Esophagus squamous epithelium (tissue), 5 donors: ENCODE measurements at places on chromosomes 2 and 18. TPM values are rescaled to one million over a fixed set of nuclear protein-coding genes. Genes with fewer than 3 reads are reported as not detected.

GRCh38 chr18:13793819-13794218 is 30.1 kb upstream of the MC5R start:
- no peaks in the 10 kb centered on the region for H3K4me1 ChIP-seq
- H3K36me3 ChIP-seq, result no peaks in the 10 kb centered on the region
- H3K27ac ChIP-seq, result no peak overlapping the region
- DNase-seq, result no peak

GRCh38 chr2:105766300-105766866 is 21.7 kb downstream of the NCK2 start:
- DNase-seq, result no peak
- H3K27ac ChIP-seq, result peak overlapping the region; percentile 79
- peaks cover 5% of the 10 kb centered on the region for H3K4me1 ChIP-seq
- no peaks in the 10 kb centered on the region for H3K27me3 ChIP-seq

The NPPC gene
- not detected for total RNA-seq

The MOB1A gene
- 87.9 TPM for total RNA-seq

- no peaks in the 10 kb centered on the region for H3K4me1 ChIP-seq
- DNase-seq, result no peak
- no peaks in the 10 kb centered on the region for H3K36me3 ChIP-seq
- H3K27ac ChIP-seq, result peak overlapping the region; percentile 64
- no peaks in the 10 kb centered on the region for H3K27me3 ChIP-seq
Measured at GRCh38 chr2:149860276-149860921, 272.8 kb upstream of the MMADHC start.

DNA sequence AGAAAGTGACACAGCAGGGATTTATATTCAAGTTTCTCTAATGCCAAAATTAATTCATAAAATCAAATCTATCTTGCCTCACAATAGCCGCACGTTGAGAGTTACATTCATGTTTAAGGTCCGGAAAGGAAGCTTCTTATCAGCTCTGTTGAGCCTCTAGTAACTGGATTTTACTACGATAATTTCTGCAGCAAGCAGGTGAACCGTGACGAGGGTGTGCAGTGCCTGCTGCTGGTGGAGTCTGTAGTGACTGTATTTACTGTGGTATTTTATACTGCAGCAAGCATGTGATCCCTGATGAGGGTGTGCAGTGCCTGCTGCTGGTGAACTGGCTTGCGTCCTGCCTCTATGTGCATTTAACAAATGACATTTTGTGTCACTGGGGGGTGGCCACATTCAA is 120.0 kb downstream of the SNTG2 start:
- DNase-seq, result no peak
- H3K27ac ChIP-seq, result no peak overlapping the region
- no peaks in the 10 kb centered on the region for H3K27me3 ChIP-seq
- no peak overlapping the region for H3K4me3 ChIP-seq

- H3K27ac ChIP-seq, result no peak overlapping the region
- H3K27me3 ChIP-seq, result no peaks in the 10 kb centered on the region
- no peak overlapping the region for H3K4me3 ChIP-seq
- H3K4me1 ChIP-seq, result peaks cover 35% of the 10 kb centered on the region
Measured at GRCh38 chr2:149365931-149366583, 35.7 kb downstream of the LYPD6 start.

The RGPD3 gene
- total RNA-seq, result 0.26 TPM

- no peak overlapping the region for H3K4me3 ChIP-seq
- no peak overlapping the region for H3K27ac ChIP-seq
- H3K4me1 ChIP-seq, result no peaks in the 10 kb centered on the region
- no peaks in the 10 kb centered on the region for H3K27me3 ChIP-seq
Measured at GRCh38 chr2:196565106-196565765, 74.3 kb upstream of the CCDC150 start.

The CHRNG gene
- total RNA-seq, result not detected

The FRZB gene
- not detected for total RNA-seq

The PSTPIP2 gene
- 5.6 TPM for total RNA-seq

The ZFAND2B gene
- 45.4 TPM for total RNA-seq

DNA sequence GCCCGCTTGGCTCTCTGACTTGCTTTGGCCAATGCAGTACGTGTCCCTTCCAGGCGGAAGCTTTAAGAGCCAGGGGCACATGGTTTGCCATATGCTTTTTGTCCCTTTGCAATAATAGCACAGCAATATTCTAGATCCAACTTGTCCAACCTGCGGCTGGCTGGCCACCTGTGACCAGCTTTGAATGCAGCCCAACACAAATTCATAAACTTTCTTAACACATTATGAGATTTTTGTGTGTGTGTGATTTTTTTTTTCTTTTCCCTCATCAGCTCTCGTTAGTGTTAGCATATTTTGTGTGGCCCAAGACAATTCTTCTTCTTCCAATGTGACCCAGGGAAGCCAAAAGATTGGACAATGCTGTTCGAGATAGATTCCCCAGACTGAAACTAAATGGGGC is 119.3 kb upstream of the SIX3 start:
- no peaks in the 10 kb centered on the region for H3K27me3 ChIP-seq
- H3K4me1 ChIP-seq, result no peaks in the 10 kb centered on the region
- no peak overlapping the region for H3K27ac ChIP-seq
- no peaks in the 10 kb centered on the region for H3K36me3 ChIP-seq
- no peak for DNase-seq

The GNAL gene
- 23.4 TPM for total RNA-seq

DNA sequence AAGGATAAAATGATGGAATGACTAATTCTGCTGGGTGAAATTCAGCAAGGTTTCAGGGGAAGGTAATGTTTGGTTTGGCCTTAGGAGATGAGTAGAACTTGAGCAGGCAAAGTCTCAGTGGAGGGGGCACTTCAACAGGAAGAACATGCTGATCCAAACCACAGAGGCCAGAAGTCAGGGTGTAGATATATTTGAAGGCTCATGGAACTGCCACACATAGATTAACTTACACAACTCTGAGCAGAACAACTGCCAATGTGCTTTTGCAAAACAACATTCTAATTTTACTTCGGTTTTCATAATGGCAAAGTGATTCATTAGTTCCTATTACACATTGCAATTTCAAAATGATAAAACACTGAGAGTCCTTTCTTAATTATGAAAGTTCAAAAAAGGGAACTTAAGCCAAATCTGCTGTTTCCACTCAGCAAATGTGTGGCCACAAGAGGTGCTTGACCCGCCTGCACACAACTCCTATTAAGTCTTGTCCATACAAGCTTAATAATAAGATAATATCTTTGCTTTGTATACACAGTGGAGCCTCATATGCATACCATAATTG is 284.8 kb downstream of the MREG start:
- no peak overlapping the region for H3K4me3 ChIP-seq
- DNase-seq, result no peak
- no peaks in the 10 kb centered on the region for H3K27me3 ChIP-seq
- no peaks in the 10 kb centered on the region for H3K36me3 ChIP-seq
- H3K27ac ChIP-seq, result peak overlapping the region; percentile 65

- no peak for DNase-seq
- H3K4me3 ChIP-seq, result no peak overlapping the region
- H3K27ac ChIP-seq, result no peak overlapping the region
- no peaks in the 10 kb centered on the region for H3K4me1 ChIP-seq
Measured at GRCh38 chr2:138335036-138335435, 166.5 kb upstream of the SPOPL start.

The CYP27A1 gene
- total RNA-seq, result 3.5 TPM

- H3K36me3 ChIP-seq, result peaks cover 6% of the 10 kb centered on the region
- peak overlapping the region; percentile 84 for H3K27ac ChIP-seq
- peak overlapping the region; percentile 12 for H3K4me3 ChIP-seq
- H3K4me1 ChIP-seq, result peaks cover 44% of the 10 kb centered on the region
Measured at GRCh38 chr2:219286436-219287115, 7.4 kb downstream of the DNAJB2 start.

DNA sequence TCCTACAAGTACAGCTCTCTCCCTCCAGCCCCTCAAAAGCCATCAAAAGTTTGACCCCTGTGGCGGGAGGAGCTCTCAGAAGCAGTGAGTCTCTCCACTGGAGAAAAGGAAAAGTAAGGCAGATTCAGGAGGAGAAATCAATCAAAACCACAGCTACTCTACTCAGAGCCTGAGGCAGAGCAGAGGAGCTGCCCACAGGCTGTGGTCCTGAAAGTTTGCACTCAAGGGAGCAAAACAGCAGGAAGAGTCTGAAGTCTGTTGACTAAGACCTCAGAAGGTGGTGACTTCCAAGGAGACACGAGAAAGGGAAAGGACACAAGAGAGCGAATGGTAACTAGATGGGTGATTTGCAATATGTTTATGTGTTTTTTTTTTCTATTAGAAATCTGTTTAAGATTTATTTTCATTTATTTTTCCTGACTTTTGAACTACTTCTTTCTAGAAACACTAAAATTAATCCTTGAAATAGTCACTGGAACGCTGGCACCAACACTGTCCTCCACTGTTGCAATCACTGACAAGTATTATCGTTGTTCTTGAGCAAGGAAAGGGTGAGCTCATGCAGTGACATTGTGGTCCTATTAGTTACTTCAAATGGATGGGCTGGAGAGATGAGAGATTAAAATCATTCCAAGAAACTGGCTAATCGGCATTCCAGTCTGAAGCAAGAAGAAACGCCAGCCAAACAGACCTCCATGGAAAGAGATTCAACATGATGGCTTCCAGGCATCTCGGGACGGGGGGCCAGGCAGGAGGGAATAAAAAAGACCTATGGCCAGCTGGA is 35.8 kb downstream of the PID1 start:
- no peak overlapping the region for H3K27ac ChIP-seq
- no peak overlapping the region for H3K4me3 ChIP-seq
- H3K4me1 ChIP-seq, result no peaks in the 10 kb centered on the region

DNA sequence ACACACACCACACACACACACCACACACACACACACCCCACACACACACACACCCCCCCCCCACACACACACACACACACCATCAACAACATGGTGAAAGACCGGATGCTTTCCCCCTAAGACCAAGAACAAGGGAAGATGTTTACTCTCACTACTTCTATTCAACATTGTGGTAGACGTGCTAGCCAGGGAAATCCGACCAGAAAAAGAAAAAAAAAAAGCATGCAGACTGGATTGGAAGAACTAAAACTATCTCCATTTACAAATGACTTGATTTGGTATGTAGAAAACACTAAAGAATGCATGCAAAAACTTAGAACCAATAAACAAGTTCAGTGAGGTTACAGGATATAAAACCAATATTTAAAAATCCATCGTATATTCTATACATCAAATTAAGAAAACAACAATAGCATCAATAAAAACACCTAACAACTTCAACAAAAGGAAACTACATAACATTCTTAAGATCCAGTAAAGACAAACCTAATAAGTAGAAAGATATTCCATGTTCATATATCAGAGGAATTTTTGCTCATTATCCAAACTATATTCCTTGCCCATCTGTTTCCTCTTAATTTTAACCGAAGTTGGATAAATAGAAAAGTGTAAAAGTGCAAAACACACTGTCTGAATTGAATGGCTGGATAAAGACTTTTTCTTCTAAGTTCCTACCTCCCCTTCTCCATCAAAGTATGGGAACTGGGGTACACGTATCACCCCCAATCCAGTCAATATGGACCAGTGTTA is 51.5 kb upstream of the RNU4ATAC start:
- H3K36me3 ChIP-seq, result no peaks in the 10 kb centered on the region
- H3K27ac ChIP-seq, result no peak overlapping the region
- no peak overlapping the region for H3K4me3 ChIP-seq
- DNase-seq, result no peak
- peaks cover 41% of the 10 kb centered on the region for H3K4me1 ChIP-seq
- H3K27me3 ChIP-seq, result no peaks in the 10 kb centered on the region

GRCh38 chr2:201855356-201855755 is 49.0 kb downstream of the CDK15 start:
- peaks cover 5% of the 10 kb centered on the region for H3K4me1 ChIP-seq
- no peaks in the 10 kb centered on the region for H3K27me3 ChIP-seq
- H3K36me3 ChIP-seq, result no peaks in the 10 kb centered on the region

DNA sequence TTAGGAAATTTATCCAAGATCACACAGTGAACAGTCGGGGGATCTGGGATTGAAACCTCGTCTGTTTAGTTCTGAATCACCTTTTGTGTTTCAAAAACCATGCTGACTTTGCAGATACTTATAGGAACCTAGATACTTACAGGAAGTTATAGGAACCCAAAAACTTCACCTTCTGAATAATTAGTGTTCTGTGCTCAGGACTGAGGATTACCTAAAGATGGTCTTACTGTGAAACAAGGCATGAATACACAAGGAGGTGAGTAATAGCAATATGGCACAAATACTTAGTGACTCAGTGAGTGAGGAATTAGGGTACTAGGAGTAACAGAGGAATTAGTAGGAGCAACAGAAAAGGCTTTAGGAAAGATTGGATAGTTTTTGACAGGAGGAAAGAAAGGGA is 145.5 kb downstream of the LRATD1 start:
- no peaks in the 10 kb centered on the region for H3K36me3 ChIP-seq
- H3K27ac ChIP-seq, result no peak overlapping the region

GRCh38 chr2:232061265-232061664 is 99.8 kb downstream of the DIS3L2 start:
- H3K36me3 ChIP-seq, result no peaks in the 10 kb centered on the region
- H3K4me1 ChIP-seq, result peaks cover 3% of the 10 kb centered on the region

- H3K4me3 ChIP-seq, result no peak overlapping the region
- DNase-seq, result no peak
- H3K27ac ChIP-seq, result peak overlapping the region; percentile 34
- no peaks in the 10 kb centered on the region for H3K36me3 ChIP-seq
Measured at GRCh38 chr2:164511738-164512137, 109.5 kb downstream of the GRB14 start.

The ST8SIA5 gene
- total RNA-seq, result not detected

- H3K27ac ChIP-seq, result no peak overlapping the region
- no peak for DNase-seq
- H3K27me3 ChIP-seq, result no peaks in the 10 kb centered on the region
- no peak overlapping the region for H3K4me3 ChIP-seq
- H3K36me3 ChIP-seq, result no peaks in the 10 kb centered on the region
Measured at GRCh38 chr2:224723586-224724217, 7.5 kb upstream of the CCDC195 start.

The ACTG2 gene
- total RNA-seq, result 809 TPM

- H3K4me3 ChIP-seq, result no peak overlapping the region
- H3K27ac ChIP-seq, result no peak overlapping the region
- H3K27me3 ChIP-seq, result no peaks in the 10 kb centered on the region
- no peak for DNase-seq
- H3K36me3 ChIP-seq, result no peaks in the 10 kb centered on the region
Measured at GRCh38 chr2:188314314-188315054, 22.8 kb downstream of the GULP1 start.

GRCh38 chr2:226760412-226761194 is 39.0 kb downstream of the IRS1 start:
- H3K4me1 ChIP-seq, result peaks cover 25% of the 10 kb centered on the region
- peak overlapping the region; percentile 57 for H3K27ac ChIP-seq
- no peaks in the 10 kb centered on the region for H3K27me3 ChIP-seq
- H3K36me3 ChIP-seq, result no peaks in the 10 kb centered on the region
- no peak overlapping the region for H3K4me3 ChIP-seq

DNA sequence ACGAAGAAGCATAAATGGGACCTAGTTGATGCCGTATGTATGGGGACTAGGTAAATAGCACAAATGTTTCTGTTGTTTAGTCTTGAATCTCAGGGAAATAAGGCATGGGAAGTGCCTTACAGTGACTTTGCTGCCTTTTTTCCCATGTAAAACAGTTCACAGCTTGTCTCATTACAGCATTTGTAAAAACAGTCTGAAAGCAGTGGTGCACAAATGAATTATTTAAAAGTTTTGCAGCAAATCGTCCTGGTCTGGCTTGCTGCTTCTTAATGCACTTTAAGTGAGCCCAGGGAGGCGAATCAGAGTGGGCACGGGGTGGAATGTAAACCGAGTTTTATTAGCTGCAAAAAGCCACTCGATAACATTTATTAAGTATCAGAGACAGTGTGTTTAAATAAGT is 302.0 kb upstream of the ETAA1 start:
- DNase-seq, result no peak
